Epithelial cell of esophagus (primary cell): ENCODE measurements at places on chromosomes 13 and 19.

GRCh38 chr19:52226652-52227051, 36.8 kb downstream of the PPP2R1A start:
- DNase-seq: no peak

DNA sequence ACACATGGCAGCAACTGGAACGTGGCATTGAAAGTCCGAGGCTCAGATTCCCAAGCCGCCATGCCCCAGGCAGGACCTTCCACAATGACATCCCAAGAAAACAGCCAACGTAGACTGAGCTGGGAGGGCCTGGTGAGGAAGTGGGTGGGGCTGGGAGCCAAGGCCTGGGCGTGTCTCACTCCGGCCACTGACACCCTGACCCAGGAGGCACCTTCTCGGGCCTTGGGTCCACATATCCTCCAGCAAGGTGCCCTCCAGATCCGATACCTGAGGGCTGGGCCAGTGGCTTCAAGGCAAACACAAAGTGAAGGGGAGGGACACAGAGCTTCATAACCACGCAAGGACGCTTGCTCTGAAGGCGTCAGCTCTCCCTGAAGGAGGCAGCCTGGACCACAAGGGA, 43.0 kb downstream of the RAB20 start:
- no peak for DNase-seq

DNA sequence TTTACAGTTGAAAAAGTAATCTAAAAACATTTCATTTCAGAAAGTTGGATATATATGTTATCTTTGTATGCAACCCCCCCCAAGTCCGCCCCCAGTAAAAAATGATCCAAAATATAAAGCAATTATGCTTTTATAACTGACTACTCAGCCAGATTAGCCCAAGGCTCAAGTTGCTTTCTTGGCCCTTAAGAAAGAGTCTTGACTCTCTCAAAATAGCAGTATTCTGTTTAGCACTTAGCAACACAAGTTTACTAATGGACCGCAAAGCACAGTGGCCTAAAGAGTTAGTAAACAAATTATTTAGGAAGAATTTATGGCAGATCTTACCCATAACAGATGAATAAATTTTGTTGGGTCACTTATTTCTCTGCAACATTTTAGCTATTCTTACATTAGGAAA, 86.9 kb downstream of the ELF1 start:
- DNase-seq: no peak

DNA sequence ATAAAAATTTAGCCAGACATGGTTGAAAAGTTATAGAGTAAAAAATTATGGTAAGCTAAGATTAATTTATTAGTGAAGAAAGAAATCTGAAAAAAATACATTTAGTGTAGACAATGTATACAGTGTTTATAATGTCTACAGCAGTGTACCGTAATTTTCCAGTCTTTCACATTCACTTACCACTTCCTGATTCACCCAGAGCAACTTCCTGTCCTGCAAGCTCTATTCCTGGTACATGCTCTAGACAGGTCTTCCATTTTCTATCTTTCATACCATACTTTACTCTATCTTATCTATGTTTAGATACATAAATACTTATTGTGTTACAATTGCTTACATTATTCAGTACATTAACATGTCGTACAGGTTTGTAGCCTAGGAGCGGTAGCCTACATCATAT, 1387.8 kb upstream of the ATXN8OS start:
- no peak for DNase-seq

DNA sequence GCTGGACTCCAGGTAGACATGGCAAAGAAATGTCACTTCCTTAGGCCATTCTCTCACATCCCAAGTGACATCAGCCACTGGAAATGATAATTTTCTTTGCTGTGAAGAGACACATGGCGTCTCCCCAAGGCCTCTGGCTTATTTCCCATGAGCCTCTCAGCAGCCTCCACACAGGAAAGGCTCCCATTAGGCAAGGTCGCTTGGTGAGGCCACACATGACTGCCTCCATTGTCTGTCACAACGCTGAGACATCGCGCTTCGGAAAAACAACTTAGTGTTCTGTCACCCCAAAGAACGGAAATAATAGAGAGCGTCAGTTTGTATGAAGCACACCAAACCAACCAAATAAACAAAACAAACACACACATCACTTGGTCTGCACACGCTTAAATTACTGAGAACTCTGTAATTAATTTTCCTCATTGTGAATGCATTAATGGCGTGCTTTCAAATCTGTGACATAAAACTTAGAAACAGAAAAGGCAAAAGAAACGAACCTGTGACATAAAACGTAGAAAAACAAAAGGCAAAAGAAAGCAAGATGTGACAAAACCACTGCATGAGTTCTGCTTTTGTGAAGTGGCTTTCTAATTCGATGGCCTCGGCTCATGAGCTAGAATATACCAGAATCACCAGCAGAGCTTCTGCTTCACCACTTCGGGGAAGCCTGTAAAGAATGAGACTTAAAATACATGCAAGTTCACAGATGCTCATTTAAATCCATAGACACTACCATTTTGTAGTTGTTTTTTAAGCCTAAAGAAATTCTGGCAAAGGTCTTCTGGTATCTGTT, 404.2 kb upstream of the SGCG start:
- DNase-seq: no peak

DNA sequence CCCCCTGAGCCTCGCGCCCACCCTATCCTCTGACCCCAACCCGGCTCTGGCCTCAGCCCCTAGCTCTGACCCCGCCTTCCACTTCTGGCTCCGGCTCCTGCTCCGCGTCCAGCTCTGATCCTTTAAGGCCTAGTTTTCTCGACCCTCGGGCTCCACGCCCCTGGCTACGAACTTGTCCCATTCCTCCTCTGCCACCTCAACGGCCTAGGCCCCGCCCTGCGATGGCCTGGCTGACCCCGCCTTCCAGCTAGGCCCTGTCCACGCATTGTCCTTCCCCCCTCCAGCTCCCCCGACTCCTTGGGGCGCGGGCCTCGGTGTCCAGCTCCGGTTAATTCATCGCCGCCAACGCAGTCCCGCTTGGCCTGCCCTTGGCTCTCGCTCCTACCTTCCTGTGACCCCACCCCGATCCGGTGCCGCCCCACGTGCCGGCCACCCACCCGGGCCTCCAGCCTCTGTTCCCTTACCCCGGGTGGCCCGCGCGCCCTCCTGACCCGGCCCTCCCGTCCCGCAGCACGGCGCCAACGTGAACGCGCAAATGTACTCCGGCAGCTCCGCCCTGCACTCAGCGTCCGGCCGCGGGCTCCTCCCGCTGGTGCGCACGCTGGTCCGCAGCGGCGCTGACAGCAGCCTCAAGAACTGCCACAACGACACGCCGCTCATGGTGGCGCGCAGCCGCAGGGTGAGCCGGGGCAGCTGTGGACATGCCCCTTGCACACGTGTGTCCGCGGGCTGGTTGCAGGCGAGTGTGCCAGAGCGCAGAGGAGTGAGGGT, 9.4 kb downstream of the BCL3 start:
- DNase-seq: no peak

DNA sequence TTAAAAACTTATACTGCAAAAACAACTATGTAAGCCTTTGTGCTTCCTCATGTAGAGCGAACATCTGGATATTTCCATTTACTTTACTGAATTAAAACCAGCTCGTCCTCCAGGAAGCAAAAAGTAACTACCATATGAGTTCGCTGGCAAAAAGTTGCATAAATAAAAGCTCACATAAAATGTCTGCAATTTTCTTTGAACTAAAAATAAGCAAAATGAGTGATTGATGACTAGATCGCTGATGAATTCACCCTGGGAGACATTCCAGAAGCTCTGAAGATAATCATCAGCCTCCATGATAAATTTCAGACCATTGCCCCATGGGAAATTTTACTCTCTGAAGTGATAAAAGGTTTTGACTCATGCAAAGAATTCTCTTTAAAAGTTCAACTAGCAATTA, 67.3 kb upstream of the SACS start:
- DNase-seq: peak; percentile 8

DNA sequence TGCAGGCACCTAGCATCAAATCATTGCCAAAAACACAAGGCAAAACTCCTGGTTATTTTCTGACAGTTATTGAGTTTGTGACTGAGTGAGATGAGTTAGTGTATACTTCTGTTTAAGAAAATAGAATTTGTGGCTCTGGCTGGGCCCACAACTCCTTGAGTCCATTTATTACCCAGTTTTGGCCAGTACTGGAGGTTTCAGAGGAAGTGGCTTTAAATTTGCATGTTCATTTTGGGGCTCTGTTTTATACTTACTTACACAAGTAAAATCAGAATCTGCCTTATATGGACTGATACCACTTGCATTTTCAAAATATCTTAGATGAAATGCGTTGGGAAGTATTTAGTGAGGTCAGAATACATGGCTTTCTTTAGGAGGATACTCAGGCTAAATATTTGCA, 29.0 kb downstream of the TNFSF11 start:
- no peak for DNase-seq

DNA sequence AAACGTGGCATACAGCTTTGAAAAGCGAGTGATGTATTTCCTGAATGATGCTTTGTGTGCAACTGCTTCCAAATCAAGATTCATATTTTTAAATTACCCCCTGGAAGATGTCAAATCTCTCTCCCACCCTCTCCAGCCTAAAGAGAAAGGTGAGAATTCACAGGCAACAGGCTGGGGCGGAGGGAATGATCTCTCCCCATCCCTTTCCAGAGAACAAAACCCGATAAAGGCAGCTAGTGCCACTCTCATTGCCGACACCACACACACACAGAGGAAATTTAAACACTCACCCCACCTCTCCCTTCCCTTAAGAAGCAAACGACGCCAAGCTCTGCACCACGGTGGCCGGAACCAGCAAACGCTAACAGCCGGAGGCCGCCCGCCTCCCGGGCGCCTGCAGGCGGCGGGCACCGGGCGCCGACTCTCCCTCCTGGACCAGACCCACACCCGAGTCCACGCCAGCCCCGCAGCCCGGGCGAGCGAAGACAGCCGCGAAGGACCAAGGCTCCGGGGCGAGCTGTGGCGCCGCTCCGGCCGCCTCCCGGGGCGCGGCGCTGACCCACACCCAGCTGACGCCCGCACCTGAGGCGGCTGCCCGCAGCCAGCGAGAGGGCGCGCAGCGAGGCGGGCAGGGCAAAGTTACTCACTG, 477 bp downstream of the LNX2 start:
- DNase-seq: no peak

GRCh38 chr19:2808129-2808941, 11.3 kb upstream of the ZNF554 start:
- no peak for DNase-seq

DNA sequence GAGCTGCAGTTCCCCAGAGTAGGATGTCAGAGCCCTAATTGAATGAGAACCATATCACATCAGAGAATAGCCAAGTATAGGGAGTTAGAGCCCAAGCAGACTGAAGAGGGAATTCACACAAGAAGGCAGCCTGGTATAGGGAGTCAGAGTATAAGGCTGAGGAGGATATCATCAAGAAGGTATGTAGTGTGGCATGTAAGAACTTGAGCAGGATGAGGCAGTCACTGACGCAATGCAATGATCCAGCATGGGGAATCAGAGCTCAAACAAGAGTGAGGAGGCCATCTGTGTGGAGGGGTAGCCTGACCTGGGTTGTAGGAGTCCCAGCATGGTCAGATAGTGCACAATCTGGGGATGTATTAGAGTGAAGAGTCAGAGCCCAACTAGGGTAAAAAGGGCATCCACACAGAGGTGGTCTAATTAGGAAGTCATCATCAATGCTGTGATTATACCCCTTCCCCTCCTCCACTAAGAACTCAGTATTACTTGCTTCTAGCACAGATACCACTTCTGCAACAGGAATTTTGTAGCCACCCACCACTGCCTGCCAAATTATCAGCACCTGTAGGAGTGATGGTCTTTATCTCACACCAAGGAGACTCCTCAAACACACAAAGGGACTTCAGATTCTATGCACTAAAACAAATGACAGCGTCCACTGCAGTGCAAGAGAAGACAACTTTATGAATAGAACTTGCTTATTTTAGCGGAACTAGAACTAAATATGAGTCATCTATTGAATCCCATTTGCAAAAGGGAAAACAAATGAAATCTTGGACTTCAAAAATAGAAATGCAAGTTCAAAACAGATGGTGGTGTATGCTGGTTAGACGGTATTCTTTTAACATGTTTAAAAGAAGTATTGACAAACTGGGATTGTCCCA, 107.2 kb downstream of the FNDC3A start:
- peak; percentile 98 for DNase-seq

- DNase-seq: peak; percentile 43
Measured at GRCh38 chr13:101474419-101474957, 22.0 kb downstream of the ITGBL1 start.

DNA sequence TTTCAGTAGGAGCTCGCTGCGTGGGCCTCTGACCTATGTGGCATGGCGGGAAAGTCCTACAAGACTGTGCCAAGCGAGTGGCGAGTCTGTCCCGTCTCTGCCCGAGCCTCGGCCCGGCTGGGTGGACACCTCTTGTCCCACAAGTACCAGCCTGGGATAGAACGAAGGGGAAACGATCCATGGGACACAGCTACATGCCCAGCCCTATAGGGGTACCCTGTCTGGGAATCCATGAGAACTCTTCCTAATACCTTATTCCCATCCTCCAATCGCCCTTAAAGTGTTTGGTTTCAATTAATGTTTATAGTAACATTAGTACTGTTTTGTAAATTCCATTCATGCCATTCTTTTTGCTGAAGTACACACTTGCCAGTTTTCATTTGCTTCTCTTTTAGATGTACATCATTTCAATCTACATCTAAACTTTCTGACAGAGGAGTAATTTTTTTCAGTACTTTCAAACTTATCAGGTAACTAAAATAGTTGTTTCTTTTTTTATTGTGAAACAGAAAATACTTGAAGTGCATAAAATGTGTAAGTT, 667 bp upstream of the ZNF790 start:
- no peak for DNase-seq

GRCh38 chr19:11494634-11495285, 10.9 kb downstream of the ZNF653 start:
- no peak for DNase-seq
